ENCODE measurements at places on chromosomes 1 and 21.

- DNase-seq: no peak
These were observed 14.3 kb upstream of the GPR157 start for GRCh38 chr1:9143250-9143649.

DNA sequence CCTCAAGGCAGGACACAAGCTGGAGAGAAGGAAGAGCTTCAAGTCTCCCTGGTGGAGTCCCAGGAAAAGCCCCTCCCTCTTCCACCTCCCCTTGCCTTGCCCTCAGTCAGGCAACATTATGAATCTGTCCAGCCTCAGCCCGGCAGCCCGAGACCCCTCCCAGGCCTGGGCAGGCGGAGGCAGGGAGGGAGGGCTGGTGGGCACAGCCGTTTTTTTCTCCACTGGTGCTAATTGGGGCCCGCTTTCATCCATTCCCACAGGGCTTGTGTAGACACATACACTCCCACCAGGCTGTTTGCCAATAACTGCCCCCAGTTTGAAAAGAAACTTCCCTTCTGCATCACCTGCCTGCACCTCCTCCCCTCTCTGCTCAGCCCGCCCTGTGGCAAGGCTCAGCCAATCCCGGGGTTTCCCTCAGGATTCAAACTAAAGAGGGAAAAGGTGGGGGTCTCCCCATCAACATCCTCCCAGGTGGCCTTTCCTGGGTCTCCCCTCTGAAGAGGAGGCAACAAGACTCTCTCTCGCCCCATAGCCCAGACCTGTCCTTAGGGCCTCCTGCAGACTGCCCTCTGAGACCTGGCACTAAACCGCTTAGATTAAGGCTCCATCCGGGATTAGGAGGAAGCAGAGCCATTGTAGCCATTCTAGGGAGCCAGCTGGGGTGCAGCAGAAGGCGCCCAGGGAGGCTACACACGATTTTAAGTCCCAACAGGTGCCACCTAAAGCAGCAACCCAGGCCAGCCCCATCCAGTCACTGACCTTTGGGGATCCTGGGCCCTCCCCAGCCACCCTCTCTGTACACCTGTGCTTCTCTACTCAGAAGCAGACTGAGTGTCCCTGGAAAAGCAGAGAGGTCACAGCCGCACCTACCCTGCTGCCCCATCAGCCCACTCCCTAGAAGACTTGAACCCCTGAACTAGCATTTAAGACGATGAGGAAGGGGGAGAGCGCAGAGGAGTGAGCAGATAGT is 3.5 kb downstream of the IGSF9 start:
- no peak for DNase-seq

DNA sequence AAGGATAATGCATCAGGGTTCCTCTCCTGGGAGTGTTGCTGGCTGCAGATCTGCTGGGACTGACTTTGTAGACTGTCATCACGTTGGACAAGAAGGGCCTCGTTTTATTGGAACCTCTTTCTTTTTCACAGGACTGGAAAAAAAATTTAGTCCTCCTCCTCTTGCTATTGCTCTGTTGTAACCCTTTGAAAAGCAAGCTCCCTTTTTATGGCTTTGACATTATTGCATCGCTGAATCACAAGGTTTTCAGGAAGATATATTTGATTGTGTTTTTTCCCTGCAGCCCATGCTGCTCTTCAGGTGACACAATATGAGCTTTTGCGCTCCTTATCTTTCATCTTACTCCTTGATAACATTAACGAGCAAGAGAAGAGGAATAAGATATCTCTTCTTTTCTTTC is 290.9 kb downstream of the CAMTA1 start:
- DNase-seq: no peak

- no peak for DNase-seq
These were observed 9.3 kb upstream of the C8A start for GRCh38 chr1:56845343-56845742.

GRCh38 chr1:106536741-106537140 is 519.7 kb upstream of the PRMT6 start:
- no peak for DNase-seq

DNA sequence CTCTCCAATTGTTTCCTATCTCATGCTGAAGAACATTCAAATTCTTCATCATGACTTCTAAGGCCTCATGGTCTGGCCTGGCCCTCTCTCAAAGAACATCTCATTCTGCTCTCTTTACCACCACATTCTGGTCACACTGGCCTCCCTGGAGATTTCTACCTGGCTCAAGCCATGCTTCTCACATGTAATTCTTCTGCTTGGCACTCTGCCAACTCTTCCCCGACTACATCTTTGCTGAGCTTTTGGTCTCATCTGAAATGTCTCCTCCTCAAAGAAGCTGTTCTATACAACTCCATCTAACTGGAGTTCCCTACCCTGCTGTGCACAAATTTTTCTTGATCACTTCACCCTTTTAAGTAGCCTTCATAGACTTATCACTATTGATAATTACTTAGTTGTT is 1.4 kb upstream of the TBX19 start:
- DNase-seq: no peak

All from natural killer cell (primary cell).